ENCODE measurements at places on chromosomes 13 and 19.

DNA sequence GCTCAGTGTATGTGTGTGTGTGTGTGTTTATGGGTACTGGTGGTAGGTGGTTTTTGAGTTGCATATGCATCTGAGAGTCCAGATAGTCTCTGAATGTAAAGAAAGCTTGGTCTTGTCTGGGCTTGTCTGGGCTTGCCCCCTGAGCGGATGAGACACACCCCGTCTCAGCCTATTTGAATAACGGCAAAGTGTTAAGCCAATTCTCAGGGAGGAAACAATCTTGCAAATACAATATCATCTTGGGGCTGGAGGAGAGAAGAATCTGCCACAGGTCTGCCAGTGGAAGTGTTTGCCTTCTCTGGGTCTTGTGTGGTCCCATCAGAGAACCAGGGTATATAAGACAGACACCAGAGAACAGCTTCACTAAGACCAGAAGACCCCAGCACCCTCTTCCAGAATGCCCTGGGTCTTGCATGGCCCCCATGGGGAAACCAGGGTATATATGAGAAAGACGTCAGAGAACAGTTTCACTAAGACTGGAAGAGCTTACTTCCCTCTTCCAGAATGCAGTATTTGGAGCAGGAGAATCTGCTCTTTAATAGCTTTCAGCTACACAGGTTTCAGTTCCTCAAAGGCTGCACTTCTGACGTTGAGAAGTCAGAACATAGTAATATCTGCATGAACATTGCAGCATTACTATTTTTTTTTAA lies 13.3 kb downstream of the CD70 start:
- H3K4me3 ChIP-seq, result no peak overlapping the region
- no peaks in the 10 kb centered on the region for H3K27me3 ChIP-seq
- H3K36me3 ChIP-seq, result no peaks in the 10 kb centered on the region
- no peak overlapping the region for H3K27ac ChIP-seq
- no peak for DNase-seq

- no peaks in the 10 kb centered on the region for H3K36me3 ChIP-seq
- H3K27me3 ChIP-seq, result no peaks in the 10 kb centered on the region
- H3K4me3 ChIP-seq, result no peak overlapping the region
- no peak overlapping the region for H3K27ac ChIP-seq
These were observed 8.1 kb downstream of the CREB3L3 start for GRCh38 chr19:4161415-4162077.

GRCh38 chr19:41456342-41456918 lies 13.5 kb downstream of the ERICH4 start:
- H3K36me3 ChIP-seq, result no peaks in the 10 kb centered on the region
- no peak overlapping the region for H3K27ac ChIP-seq
- no peaks in the 10 kb centered on the region for H3K27me3 ChIP-seq
- no peak overlapping the region for H3K4me3 ChIP-seq

DNA sequence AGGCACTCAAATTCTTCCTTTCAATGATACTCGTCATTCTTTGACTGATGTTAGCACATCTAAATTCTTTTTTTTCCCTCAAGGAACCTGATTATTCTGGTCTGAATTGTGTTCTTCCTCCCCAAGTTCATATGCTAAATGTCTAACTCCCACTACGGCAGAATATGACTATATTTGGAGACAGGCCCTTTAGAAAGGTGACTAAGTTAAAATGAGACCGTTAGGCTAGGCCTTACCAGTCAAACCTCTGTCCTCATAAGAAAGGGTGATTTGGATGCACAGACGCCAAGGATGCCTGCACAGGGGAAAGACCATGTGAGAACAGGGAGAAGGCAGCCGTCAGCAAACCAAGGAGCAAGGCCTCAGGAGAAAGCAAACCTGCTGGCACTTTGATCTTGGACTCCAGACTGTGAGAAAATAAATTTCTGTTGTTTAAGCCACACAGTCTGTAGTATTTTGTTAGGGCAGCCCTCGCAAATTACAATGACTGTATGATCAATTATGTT lies 13.1 kb upstream of the FOXO1 start:
- H3K4me1 ChIP-seq, result no peaks in the 10 kb centered on the region
- H3K27ac ChIP-seq, result no peak overlapping the region
- H3K36me3 ChIP-seq, result no peaks in the 10 kb centered on the region
- DNase-seq, result no peak
- H3K4me3 ChIP-seq, result no peak overlapping the region

- H3K36me3 ChIP-seq, result no peaks in the 10 kb centered on the region
- H3K27me3 ChIP-seq, result no peaks in the 10 kb centered on the region
- DNase-seq, result no peak
- no peaks in the 10 kb centered on the region for H3K4me1 ChIP-seq
These were observed 88.0 kb downstream of the SLC10A2 start for GRCh38 chr13:102978168-102978567.

- no peaks in the 10 kb centered on the region for H3K4me1 ChIP-seq
- H3K27ac ChIP-seq, result no peak overlapping the region
- no peak for DNase-seq
- H3K4me3 ChIP-seq, result no peak overlapping the region
These were observed 132.0 kb downstream of the FOXO1 start for GRCh38 chr13:40534456-40534855.

- no peaks in the 10 kb centered on the region for H3K27me3 ChIP-seq
- no peak overlapping the region for H3K27ac ChIP-seq
- H3K36me3 ChIP-seq, result peaks cover 52% of the 10 kb centered on the region
- H3K4me1 ChIP-seq, result no peaks in the 10 kb centered on the region
- DNase-seq, result no peak
These were observed 10.0 kb downstream of the KDELR1 start for GRCh38 chr19:48381178-48381950.
